ENCODE measurements at places on chromosomes 5 and 9.

GRCh38 chr5:32559411-32559810 lies 25.9 kb upstream of the SUB1 start:
- DNase-seq, result no peak

DNA sequence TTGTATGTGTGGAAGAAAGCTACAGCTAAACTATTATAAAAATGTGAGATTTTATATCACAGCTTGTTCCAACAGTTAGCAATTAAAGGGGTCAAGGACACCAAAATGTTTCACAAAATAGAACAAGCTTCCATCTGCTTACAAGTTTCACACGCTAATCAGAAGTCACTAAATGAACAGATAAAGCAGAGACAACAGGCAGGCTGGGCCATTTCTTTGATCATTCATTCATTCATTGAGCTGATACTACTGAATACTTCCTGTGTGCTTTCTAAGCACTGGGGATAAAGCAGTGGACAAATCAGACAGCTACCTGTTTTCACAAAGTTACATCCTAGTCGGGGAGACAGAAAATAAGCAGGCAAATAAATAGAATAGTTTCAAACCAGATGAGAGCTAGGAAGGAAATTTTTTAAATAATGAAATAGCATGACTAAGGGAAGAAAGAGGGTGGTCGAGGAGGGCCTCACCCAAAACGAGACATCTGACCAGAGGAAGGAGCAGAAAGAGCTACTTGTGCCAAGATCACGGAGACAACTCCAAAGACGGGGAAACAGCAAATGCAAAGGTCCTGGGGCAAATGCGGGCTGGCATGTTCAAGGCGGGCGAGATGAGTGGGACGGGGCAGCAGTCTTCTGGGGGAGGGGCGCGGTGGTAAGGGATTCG lies 1.2 kb downstream of the MAPK9 start:
- DNase-seq, result no peak

DNA sequence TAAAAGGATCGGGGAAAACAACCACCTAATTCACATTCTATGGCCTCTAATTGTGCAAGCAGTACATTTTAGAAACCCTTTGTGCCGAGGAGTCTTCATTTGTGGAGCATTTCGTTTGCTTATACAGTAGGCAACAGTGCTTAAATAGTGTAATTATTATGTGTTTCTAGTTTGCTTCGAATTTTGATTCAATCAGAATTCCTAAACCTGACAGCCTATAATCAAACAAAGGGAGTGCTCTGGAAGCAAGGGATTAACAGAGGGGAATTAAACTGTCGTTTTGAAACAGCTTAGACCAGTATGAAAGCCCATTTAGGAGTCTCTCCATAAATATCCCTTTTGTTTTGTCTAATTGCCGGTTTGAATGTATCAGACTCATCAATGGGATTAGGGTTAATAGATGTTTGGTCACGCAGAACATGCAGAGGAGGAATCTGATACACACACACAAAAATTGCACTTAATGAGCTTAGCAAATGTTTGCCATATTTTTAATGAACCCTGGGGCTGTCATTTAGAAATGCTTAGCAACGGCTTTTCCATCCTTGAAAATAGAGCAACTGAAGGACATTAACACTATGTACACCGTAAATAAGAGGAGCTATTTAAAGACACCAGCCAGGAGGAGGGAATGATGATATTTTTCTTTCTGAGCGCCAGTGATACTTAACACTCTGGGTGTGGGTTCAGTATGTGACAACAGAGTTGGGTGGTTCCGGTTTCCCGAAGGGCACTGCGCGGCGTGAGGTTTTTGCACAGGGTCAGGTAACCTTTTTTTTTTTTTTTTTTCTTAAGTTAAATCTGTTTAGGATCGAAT lies 404.7 kb downstream of the TLE4 start:
- DNase-seq, result no peak

DNA sequence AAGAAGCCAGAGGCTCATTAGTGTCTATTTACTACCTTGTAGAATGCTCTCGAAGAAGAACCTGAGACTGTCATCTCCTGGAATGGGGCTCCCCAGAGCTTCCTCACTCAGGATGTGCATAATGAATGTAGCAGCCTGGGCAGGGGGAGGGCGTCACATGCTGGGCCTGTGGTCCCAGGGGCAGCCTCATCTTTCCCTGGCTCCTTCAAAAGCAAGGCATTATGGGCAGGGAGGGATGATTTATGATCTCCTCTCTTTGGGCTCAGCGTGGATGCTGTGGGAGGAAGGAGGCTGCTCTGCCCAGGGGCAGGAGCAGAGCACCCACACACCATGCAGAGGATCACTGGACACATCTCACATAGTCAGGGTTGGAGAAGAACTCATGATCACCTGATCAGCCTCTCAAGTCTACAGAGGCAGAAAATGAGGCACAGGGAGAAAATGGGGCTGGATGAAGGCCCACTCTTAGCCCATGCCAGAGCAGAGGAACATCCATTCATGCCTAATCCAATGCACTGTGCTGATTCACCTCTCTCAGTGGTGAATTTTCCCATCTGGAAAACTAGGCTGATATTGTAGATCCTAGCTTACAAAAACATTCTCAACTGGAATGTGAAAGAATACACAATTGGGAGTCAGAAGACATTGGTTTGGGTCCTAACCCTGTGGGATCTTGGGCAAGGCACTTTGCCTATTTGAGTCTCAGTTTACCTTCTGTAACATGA lies 173.7 kb downstream of the CARTPT start:
- DNase-seq, result no peak

DNA sequence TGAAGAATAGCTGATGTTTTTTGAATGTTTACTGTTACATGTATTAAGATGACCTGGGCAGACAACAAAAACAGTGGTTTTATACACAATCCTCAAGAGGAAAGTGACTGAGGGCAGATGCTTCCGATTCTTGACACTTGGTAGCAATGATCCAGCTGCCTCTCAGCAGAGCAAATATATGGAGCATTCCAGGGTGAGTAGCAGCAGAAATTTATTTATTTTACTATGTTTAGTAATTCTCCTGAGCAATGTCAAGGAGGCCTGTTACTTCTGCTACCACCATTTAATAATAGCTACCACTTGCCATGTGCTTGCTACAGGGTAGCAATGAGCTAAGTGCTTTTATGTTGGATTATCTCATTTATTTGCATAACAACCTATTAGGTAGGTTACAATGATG lies 69.1 kb upstream of the NR3C1 start:
- DNase-seq, result no peak

DNA sequence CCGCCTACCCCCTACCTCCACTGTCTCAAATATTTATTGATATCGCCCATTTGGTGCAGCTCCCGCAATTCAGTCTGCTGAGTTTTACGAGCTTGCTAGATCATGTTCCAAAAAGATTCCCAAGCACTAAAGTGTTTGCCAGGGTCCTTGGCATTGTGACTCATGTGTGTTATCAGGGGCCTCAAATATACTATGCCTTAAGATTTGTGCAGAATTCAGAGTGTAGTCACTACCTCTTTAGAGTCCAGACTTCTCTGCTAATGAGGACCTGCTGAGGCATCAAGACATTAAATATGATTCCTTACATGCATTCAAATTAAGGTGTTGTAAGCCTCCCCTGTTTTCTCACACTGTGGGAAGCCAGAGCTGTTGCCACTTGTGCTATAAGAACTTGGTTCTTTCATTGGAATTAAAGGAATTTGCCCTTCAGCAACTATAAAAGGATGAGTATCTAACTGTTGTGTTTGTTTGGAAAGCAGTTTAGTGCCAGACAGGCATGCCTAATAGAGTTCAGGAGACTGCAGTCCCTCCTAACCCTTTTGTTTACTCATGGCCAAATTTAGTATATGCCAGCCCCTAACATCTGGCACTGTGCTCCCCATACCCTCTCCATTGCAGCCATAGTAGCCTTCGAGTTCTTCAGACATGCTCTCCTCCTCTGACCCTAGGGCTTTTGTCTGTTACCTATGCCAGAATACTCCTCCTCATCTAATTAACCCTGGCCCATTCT lies 316.4 kb downstream of the NR3C1 start:
- no peak for DNase-seq

DNA sequence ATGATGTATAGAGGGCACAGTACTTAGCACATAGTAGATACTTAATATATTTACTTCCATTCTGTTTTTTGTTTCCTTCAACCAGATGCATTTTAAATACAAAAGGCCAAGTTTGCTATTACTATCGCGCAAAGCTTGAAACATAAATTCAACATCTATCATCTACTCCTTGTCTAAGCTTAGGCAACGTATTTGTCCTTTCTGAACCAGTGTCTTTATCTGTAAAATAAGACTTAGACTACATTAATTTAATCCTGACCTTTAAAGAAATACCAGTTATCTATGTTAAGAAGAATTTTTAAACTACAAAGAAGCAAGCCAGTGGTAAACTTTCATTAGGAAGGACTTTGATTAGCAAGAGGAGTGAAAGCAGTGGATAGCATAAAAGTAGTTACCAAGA lies 173.0 kb downstream of the WDR70 start:
- no peak for DNase-seq

DNA sequence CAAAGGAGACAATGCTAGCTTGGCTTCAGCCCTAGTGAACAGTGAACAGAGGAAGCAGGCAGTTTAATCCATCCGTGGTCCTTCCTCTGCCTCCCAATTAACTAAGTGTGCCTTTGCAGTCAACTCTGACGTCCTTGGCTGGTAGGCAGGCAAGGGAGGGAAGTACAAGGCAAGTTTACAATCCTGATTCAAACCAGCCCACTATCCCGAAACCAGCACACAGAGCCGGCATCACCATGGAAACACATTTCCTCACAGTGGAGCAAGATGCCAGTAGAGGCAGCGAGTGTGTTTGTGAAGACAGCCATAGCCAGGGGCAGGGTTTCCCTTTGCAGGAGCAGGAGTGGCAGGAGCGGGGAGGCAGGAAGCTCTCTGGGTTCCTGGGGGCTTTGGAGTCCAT lies 73.9 kb downstream of the GOLPH3 start:
- peak; percentile 59 for DNase-seq

DNA sequence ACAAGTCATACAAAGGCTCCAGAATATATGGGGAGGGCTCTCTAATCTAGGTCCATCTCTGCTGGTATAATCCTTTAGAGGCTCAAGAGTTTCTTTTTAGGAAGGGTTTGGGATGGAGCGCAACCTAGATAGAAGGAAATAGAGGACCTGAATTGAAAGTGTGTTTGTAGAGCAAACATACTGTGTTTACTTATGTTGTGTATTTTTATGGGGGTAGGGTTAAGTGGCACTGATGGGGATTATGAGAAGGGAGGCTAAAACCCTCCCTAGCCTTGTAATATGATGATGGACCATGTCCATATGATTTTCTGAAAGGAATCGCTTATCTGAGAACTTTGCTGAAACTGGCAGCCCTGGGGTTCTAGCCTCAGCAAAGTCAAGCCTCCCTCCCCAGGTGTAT lies 4.4 kb upstream of the ELL2 start:
- no peak for DNase-seq

DNA sequence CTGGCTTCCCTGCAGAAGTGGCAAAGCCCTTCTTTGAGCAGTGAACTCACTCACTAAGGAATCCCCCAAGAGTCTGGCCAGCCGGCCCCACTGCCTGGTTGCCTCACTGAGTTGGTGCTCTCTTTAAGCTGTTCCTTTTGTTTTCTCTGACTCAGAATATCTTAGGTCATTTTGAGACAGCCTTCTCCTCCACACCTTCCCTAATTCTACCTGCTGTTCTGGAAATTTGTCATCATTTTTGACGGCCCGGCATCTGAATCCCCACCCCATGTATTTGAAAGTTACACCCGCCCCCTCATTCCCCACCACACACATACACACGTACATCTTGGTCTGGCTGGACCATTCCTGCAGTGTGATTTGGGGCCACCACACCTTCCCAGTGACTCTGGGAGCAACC lies 41.8 kb downstream of the FGF1 start:
- no peak for DNase-seq

DNA sequence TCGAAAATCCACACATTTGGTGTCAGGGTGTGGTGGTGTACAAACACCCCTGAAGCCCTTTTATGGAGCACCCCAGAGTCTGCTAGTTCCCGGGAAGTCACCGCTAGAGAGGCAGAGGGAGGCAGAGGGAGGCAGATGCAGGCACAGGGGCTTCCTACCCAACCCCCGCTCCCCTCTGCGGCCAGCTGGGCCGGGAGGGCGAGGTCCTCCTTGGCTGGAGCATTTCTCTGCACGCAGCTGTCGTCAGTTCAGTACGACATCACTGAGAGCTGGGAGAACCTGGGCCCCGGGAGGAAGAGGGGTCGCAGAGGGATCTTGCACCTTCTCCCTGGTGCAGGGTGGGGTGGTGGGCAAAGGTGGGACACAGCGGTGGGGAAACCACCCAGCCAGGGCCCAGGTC lies 15.8 kb upstream of the UBAC1 start:
- DNase-seq, result no peak

DNA sequence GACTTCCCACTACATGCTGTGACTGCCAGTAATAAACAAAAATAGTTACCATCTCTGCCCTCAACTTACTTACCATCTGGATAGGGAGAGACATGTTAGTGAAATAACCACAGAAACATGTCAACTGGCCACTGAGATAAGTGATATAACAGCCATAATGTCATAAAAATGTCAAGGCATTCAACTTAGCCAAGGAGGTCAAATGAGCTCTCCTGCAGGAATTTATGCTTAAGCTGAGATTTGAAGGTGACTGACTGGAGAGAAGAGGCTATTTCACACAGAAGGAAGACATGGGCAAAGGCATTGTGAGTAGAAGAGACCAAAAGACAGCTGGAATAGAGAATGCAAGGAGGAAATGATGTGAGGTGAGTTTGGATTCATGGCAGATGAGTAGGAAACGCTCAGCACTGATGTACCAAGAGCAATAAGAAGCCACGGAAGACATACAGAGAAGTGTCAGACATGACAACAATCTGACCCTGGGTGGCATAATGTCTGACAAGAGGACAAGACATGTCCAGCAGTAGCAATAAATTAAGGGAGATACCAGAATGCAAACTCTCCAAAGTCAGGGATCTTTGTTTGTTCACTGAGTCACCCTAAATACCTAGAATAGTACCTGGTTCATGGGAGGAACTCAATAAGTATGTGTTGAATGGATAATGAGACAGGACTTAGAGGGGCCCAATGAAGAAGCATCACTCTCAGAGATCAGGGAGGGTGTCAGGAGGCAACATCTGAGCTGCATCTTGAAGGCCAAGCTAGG lies 318.8 kb downstream of the ACTL7B start:
- no peak for DNase-seq

GRCh38 chr5:110879675-110880074 lies 140.9 kb downstream of the SLC25A46 start:
- no peak for DNase-seq

DNA sequence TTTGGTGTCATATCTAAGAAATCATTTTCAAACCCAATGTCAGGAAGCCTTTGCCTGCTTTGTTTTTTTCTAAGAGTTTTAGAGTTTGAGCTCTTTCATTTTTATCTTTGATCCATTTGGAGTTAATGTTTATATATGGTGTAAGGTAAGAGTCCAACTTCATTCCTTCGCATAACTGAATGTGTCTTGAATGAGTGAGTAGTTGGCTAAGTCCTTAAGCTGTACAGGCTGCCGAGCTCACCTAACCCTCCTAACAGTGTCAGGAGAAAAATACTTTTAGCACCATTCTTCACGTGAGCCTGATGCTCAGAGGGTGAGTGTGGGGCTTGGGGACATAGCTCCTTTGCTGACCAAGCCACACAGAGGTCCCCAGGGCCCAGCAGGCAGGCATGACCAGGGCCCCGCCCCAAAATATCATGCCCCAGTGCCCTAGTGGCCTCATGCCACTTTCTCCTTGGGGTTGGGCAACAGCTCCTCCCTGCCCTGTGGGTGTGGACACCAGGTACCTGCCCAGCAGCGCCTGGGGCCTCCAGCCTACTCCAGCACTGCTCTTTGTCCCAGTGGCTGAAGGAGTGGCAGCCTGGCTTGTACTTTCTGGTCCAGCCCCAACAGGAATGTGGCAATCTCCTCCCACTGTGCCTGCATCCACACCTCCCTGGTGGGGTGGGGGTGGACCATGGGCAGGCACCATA lies 17.2 kb downstream of the PPARGC1B start:
- DNase-seq, result no peak

- no peak for DNase-seq
These were observed 35.8 kb upstream of the TLX3 start for GRCh38 chr5:171272996-171273970.
